Caco-2 (cell line): ENCODE measurements at places on chromosomes 6 and 20. TPM values are rescaled to one million over a fixed set of nuclear protein-coding genes. Genes with fewer than 3 reads are reported as not detected.

- no peak for DNase-seq
- H3K27me3 ChIP-seq = no peaks in the 10 kb centered on the region
- no peak overlapping the region for H3K4me3 ChIP-seq
- no peaks in the 10 kb centered on the region for H3K4me1 ChIP-seq
These were observed 43.8 kb upstream of the HIVEP1 start for GRCh38 chr6:11968241-11968806.

The ZC3H12D gene
- total RNA-seq = 0.57 and 0.65 TPM in 2 replicates

GRCh38 chr6:167113935-167114910 lies 8.7 kb upstream of the CCR6 start:
- no peak for DNase-seq
- no peaks in the 10 kb centered on the region for H3K27me3 ChIP-seq
- H3K27ac ChIP-seq = no peak overlapping the region
- no peak overlapping the region for H3K4me3 ChIP-seq
- H3K4me1 ChIP-seq = no peaks in the 10 kb centered on the region

The MYL9 gene
- 382 and 446 TPM in 2 replicates for total RNA-seq

The PSORS1C2 gene
- total RNA-seq = not detected in 2 replicates

The LY6G6F gene
- total RNA-seq = not detected in 2 replicates

The TBP gene
- 20.8 and 23.7 TPM in 2 replicates for total RNA-seq

- peak overlapping the region; percentile 96 for H3K27ac ChIP-seq
- H3K4me1 ChIP-seq = peaks cover 92% of the 10 kb centered on the region
- H3K4me3 ChIP-seq = no peak overlapping the region
- H3K36me3 ChIP-seq = peaks cover 1% of the 10 kb centered on the region; the same call in 1 of the 2 replicates
- no peaks in the 10 kb centered on the region for H3K27me3 ChIP-seq
These were observed 25.7 kb downstream of the KCNK5 start for GRCh38 chr6:39203436-39204159.

The RIPK1 gene
- 15.5 and 15.6 TPM in 2 replicates for total RNA-seq

The SMPDL3A gene
- 20.4 and 21.7 TPM in 2 replicates for total RNA-seq

DNA sequence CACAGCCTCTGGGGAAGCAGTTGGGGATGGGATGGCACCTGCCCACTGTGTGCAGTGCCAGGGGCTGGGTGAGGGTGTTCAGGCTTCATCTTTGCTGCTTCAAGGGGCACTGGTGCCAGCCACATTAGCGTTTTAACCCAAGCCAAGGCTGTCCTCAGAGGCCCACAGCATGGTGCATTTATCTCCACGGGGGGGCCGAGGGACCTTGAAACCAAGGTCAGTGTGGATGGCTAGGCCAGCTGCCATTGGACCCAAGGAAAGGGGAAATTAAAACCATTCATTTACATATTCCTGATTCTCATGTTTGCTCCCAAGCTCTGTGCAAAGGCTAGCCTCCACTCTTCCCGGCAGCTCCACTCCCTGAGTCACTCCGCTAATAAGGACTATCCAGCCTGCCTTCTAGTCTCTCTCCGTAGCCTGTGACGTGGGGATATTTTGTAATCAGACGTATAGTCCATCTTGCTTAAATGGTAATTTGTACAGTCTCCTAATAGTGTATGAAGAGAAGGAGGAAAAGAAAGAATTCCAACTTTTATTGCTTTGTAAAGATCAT lies 197.1 kb downstream of the CDH4 start:
- DNase-seq = no peak
- H3K4me3 ChIP-seq = no peak overlapping the region
- H3K27me3 ChIP-seq = no peaks in the 10 kb centered on the region

- no peaks in the 10 kb centered on the region for H3K36me3 ChIP-seq
- no peak overlapping the region for H3K4me3 ChIP-seq
- no peak for DNase-seq
- H3K4me1 ChIP-seq = no peaks in the 10 kb centered on the region
- H3K27ac ChIP-seq = no peak overlapping the region
These were observed 585.2 kb downstream of the HAO1 start for GRCh38 chr20:7355051-7355450.

The RTN4IP1 gene
- 10.8 and 11.2 TPM in 2 replicates for total RNA-seq

DNA sequence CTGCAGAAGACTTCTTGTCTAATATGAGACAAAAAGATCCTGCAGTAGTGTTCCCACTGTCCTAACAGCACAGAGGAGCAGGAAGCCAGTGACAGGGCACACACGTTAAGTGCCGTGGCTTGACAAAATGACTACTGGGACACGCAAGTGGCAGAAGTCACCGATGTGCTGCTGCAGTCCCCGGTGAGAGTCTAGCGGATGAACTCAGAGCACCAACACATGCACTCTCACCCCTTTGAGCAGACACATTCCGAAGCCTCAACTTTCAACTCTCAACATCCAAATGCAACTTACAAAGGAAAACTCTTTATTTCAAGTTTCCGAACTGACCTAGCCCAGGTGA lies 898 bp downstream of the LAMA4 start:
- no peak for DNase-seq
- peak overlapping the region; percentile 36 for H3K4me3 ChIP-seq
- H3K36me3 ChIP-seq = no peaks in the 10 kb centered on the region

GRCh38 chr6:52305411-52305810 lies 20.9 kb upstream of the MCM3 start:
- H3K27me3 ChIP-seq = no peaks in the 10 kb centered on the region
- no peak overlapping the region for H3K4me3 ChIP-seq
- H3K27ac ChIP-seq = peak overlapping the region; percentile 98
- H3K36me3 ChIP-seq = no peaks in the 10 kb centered on the region
- peaks cover 51% of the 10 kb centered on the region for H3K4me1 ChIP-seq

- H3K4me3 ChIP-seq = no peak overlapping the region
- H3K4me1 ChIP-seq = no peaks in the 10 kb centered on the region
- H3K27ac ChIP-seq = no peak overlapping the region
- H3K36me3 ChIP-seq = no peaks in the 10 kb centered on the region
These were observed 319.2 kb upstream of the MOCS1 start for GRCh38 chr6:40253420-40253819.

DNA sequence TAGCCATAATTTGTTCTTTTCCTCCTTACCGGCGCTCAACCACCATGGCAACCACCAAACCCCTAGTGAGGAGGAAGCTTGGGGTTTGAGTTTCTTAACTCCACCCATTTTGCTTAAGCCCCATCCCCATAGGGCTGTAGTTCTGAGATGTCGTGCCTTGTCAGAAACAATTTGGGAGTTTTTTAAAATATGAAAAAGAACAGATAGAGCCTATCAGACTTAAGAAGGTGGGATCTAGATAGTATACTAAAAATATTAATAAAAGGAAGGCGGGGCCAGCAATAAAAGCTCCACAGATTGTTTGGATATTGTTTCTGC lies 5.6 kb downstream of the BRD2 start:
- H3K27me3 ChIP-seq = no peaks in the 10 kb centered on the region
- H3K27ac ChIP-seq = peak overlapping the region; percentile 100
- peaks cover 47% of the 10 kb centered on the region for H3K4me1 ChIP-seq
- H3K4me3 ChIP-seq = peak overlapping the region; percentile 92
- no peak for DNase-seq

The MYMX gene
- total RNA-seq = not detected in 2 replicates

- no peak overlapping the region for H3K27ac ChIP-seq
- H3K36me3 ChIP-seq = no peaks in the 10 kb centered on the region
- H3K27me3 ChIP-seq = no peaks in the 10 kb centered on the region; the same call in 1 of the 2 replicates
- no peaks in the 10 kb centered on the region for H3K4me1 ChIP-seq
These were observed 561.8 kb upstream of the AGPAT4 start for GRCh38 chr6:161835500-161836215.

The MROH8 gene
- 1.3 and 2.6 TPM in 2 replicates for total RNA-seq

DNA sequence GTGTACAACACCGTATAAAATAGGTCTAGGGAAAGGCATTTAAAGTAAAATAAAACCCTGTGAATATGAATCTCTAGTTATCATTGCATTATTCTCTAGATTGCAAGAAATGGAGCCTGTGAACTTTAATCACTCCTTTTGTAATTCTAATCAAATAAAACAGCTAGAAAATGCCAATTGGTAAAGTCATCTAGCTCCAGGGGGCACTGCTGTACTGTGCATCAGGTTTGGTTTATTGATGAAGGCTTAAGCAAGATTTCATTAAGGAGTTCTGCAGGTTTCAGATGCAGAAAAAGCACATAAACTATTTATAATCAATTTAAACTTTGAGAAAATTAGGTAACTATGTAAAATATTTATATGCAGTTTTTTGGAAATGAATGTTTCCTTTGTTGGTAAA lies 645.0 kb downstream of the PHF3 start:
- no peak overlapping the region for H3K4me3 ChIP-seq
- DNase-seq = peak; percentile 45
- H3K4me1 ChIP-seq = no peaks in the 10 kb centered on the region
- H3K36me3 ChIP-seq = no peaks in the 10 kb centered on the region

GRCh38 chr6:52087498-52087999 lies at the start of gene PKHD1:
TSS of gene PKHD1 (minus strand) at chr6:52087613. CDS start at chr6:52084933, 2,680 bp downstream.
- peak within 1 kb of the TSS; percentile 43 for H3K4me3 ChIP-seq
- peak within 1 kb of the TSS; percentile 58 for H3K27ac ChIP-seq
- DNase-seq = peak; percentile 79
- peaks cover 7% of the 10 kb centered on the region; the same call in 1 of the 2 replicates for H3K4me1 ChIP-seq

DNA sequence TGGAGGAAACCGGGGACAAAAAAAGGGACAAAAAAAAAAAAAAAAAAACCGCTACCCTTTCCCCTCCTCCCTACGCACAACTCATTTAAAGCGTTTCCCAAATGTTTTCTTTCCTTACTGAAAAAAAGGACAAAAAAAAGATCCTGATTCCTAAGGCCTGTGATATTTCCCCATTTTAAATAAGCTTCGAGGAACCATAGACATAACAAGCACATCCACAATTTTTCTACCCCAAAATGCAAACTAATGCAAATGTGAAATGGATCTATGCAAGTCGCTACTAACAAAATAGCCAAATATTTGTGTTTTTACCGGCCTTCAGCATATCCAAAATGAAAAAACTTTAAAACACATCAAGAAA lies 1.4 kb upstream of the ZNF217 start:
- no peaks in the 10 kb centered on the region for H3K27me3 ChIP-seq
- peaks cover 31% of the 10 kb centered on the region for H3K4me1 ChIP-seq
- peak overlapping the region; percentile 57 for H3K4me3 ChIP-seq
- no peaks in the 10 kb centered on the region for H3K36me3 ChIP-seq
- no peak for DNase-seq
- H3K27ac ChIP-seq = peak overlapping the region; percentile 56

GRCh38 chr6:147693181-147693580 lies 184.7 kb downstream of the SAMD5 start:
- DNase-seq = no peak
- no peak overlapping the region for H3K27ac ChIP-seq
- H3K27me3 ChIP-seq = no peaks in the 10 kb centered on the region
- H3K36me3 ChIP-seq = no peaks in the 10 kb centered on the region

DNA sequence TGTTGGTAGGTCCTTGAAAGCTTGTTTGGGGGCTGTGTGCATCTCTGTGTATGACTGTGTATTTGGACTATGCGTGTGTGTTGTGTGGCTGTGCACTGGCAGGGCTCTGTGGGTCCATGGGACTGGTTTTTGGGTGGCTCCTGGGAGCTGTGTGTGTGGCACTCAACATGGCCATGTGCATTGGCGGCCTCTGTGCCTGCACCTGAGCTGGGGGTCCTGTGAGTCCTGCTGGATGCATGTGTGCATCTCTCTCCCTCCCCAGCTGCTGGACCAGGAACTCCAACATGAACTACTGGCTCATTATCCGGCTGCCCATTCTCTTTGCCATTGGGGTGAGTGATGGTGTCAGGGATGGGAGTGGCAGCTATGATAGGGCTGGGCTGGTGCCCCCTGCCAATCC lies 30.1 kb downstream of the GLP1R start:
- DNase-seq = no peak
- H3K4me1 ChIP-seq = no peaks in the 10 kb centered on the region
- no peak overlapping the region for H3K4me3 ChIP-seq
- H3K36me3 ChIP-seq = no peaks in the 10 kb centered on the region
- H3K27ac ChIP-seq = no peak overlapping the region
